ENCODE measurements at places on chromosomes 7 and 10.

DNA sequence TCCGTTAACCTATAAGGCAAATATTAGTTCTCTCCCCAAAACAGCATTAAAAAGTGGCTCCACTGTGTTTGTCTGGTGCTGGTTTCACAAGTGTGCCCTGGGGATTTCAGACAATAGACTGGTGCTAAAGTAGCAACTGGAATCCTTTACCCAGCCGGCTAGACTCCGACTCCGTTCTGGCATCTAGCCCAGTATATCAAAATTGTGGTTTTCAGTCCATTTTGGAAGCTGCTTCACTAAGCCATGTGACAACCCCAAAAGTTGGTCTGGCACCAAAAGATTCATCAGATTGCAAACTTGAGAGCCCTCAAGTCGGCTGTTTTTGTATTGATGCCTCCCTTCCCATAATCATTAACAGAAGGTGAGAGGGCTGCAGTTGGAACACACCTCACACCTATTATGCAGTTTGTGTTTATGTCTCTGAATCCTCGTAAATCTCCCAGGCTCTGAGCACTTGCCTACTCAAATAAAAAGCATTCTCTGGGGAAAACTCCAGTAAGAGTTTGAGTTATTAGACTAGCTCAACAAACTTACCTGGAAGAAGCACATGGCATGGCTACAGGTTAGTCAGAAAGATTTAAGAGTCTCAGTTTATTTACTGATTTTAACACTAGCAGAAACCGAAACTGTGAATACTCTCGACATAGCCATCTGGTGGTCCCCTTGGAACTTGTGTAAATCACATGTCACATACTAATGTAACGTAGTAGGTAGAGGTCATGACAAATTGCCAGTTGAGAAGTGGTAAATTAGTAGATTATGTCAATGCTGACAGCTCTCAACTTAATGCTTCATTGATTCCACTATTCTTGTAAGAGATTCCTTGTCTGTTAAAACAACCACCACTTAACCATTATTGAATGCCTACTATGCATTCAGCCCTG is 14.8 kb upstream of the WNT16 start:
- DNase-seq, result no peak

DNA sequence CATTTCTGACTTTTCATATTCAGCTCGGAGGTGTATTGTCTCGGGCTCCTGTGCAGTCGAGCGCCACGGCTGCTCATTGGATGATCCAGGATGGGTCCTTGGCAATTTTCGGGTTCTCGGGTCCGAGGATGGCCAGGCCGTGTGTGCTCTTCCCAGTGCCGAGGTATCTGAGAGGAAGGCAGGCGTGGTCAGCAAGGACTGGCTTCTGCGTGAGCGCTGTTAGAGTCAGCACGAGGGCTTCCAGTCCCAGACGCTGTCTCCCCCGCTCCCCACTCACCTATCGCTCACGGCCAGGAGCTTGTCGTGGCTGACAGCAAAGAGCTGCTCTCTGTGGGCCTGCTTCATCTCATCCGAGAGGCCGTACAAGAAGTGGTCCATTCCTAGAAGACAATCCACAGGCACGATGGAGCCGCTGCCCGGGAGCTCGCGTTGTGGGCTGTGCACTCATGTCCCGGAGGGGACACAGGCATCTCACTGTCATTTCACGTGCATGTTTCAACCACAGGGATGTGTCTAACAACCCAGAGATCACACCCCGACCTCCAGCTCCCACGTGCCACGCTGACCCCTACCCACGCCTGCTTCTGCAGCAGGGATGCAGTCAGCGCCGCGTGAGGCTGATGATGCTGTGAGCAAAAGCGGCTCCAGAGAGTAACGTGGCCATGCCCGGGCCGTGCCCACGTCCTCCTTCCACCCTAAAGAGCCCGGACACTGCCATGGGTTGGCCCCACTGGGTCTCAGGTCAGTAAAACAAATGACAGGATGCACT is 34.4 kb downstream of the PITRM1 start:
- no peak for DNase-seq

DNA sequence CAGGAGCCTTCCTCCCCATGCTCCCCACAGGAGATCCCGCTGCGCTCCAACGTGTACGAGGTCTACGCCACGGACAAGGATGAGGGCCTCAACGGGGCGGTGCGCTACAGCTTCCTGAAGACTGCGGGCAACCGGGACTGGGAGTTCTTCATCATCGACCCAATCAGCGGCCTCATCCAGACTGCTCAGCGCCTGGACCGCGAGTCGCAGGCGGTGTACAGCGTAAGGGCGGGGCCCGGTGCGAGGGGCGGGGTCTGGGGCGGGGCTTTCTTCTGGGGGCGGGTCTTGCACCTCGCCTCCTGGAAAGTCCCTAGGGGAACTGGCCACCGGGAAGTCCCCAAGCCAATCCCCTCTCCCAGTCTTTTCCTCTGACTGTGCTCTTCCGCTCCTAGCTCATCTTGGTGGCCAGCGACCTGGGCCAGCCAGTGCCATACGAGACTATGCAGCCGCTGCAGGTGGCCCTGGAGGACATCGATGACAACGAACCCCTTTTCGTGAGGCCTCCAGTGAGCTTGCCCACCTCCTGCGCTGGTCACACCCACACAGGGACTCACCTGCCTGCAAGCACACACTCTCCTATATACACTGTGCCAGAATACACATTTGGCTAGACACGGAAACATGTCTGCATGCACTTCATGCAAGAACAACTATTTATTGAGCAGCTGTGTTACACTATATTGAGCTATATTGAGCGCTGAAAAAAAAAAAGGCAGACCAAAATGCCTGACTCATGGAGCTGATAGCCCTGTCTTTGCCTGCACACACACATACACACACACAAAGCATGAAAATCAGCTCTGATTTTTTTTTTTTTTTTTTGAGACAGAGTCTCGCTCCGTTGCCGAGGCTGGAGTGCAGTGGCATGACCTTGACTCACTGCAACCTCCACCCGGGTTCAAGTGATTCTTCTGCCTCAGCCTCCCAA is 32.7 kb upstream of the VSIR start:
- peak; percentile 17 for DNase-seq

- DNase-seq, result no peak
Observed at GRCh38 chr10:88216976-88217375, 353.6 kb downstream of the PTEN start.

DNA sequence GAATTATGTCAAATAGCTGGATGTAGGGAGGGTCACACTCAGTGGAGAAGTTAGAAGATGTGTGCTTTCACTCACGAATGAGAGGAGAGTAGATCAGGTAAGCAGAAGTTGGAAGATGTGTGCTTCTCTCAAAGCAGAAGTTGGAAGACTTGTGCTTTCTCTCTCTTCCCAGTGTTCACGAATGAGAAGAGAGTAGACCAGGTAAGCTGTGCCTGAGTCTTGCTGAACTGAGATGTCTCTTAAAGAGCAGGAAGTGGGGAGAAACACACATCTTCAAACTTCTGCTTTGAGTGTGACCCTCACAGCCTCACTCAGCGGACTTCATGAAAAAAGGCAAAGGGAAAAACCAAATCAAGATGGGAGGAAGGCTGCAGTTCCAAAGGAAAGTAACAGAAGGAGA is 7.0 kb upstream of the TMEM243 start:
- no peak for DNase-seq

All from CD4-positive, alpha-beta T cell treated with Interleukin-17A for 1 hour (primary cell).